CMK (cell line): ENCODE measurements at places on chromosomes 3 and 15.

- DNase-seq, result no peak
These were observed 88.1 kb downstream of the MAGI1 start for GRCh38 chr3:65950340-65951326.

- DNase-seq, result no peak
These were observed 4.2 kb downstream of the PLOD2 start for GRCh38 chr3:146156666-146157314.

GRCh38 chr3:53547327-53547726 lies 52.9 kb downstream of the CACNA1D start:
- no peak for DNase-seq

GRCh38 chr3:152321200-152321954 lies 52.6 kb downstream of the MBNL1 start:
- DNase-seq, result no peak

- no peak for DNase-seq
These were observed 10.9 kb upstream of the RTP1 start for GRCh38 chr3:187186375-187186774.

DNA sequence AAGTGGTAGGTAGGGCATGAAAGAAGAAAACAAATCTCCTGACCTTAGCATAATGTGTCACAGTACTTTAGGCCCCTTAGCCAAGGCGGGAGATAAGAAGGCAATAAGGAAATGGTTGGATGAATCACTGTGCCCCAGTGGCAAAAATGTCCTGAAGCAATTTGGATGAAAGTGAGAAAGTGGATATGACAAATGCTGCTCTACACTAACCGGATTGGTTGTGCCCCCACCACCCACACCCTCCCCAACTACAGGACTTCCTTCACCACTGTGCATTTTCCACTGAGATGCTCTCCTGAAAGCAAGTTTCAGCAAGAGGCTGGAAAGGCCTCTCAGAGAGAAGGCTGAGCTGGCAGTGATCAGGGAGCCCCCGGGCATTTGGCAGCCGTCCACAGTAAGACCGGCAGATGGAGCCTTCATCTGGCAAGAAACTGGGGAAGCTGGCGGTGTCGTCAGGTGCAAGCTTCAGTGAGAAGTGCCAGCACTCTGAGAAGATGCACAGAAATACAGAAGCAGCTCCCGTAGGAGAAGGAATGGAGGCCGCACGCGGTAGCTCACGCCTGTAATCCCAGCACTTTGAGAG lies 63.8 kb downstream of the ATP1B3 start:
- no peak for DNase-seq

DNA sequence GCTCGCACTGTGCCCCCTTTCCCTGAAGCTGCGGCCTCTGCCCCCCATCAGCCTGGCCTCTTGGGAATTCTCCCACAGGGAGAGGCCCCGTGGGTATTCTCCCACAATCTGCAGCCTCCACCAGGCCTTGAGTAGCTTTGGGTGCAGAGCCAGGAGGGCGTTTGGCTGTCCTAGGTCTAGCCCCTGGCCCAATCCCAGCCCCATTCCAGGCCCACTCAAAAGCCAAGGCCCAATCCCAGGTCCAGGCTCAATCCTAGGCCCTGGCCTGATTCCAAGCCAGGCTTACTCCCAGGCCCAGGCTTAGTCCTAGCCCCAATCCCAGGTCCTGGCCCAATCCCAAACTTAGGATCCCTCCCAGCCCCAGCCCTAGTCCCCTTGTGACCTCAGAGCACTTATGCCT lies 59.8 kb downstream of the CHCHD4 start:
- DNase-seq, result no peak

- no peak for DNase-seq
These were observed 2.4 kb downstream of the DLL4 start for GRCh38 chr15:40931300-40932142.

GRCh38 chr3:127038923-127039581 lies 56.1 kb downstream of the PLXNA1 start:
- DNase-seq, result no peak
